Common myeloid progenitor, CD34-positive (primary cell): ENCODE measurements at places on chromosomes 6 and 20.

DNA sequence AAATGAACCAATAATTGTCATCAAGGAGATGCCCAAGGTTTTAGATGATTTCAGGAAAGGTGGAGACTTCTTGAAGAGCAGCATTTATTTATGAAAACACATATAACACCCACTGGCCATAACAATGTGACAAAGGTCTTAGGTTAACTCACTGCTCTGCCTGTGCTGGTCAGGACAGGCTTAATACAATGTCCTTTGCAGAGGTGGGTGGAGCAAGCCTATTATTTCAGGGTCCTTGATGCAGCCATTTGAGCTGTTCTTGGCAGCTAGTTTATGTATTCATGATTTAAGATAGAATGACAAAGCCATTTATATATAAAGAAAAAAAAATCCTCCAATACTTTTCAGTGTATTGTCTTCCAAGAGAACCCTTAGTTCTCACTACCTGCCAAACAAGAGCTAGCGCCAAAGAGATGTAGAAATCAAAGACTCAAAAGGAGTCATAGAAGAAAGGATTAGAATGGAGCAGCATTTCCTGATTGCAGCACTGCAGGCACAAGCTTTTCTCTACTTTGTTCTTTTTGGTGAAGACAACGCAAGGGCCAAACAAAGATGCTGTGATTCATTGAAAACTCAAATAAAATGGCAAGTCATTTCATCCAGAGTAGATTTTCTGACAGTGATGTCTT, 124.3 kb upstream of the TSHZ2 start:
- no peak for DNase-seq

DNA sequence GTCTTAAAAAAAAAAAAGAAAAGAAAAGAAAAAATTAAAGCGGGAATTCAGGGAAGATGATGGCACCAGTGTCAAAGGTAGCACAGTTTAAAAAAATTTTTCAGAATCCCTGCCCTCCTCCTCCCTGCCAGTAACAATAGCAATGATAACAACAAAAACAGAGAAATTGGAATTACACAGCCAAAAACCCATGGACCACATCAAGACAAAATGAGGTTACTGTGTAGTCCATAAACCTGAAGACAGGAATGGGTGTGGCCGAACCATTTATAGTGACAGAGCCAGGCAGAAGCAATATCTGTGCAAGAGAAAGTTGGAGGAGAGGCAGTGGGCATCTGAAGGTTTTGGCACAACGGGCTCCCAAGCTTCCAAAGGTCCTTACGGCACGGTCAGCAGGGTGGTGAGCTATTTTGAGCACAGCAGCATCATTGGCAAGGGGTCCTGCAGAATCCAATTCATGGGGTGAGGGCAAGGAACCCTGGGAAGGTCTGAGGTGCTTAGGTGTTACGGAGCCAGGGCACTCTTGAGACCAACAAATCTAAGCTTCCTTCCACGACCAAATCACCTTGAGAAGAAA, 202.3 kb downstream of the GMPR start:
- DNase-seq, result no peak

GRCh38 chr6:42136508-42137193, 5.8 kb downstream of the C6orf132 start:
- DNase-seq, result peak; percentile 93

GRCh38 chr6:40755749-40756452, 168.7 kb upstream of the LRFN2 start:
- no peak for DNase-seq

DNA sequence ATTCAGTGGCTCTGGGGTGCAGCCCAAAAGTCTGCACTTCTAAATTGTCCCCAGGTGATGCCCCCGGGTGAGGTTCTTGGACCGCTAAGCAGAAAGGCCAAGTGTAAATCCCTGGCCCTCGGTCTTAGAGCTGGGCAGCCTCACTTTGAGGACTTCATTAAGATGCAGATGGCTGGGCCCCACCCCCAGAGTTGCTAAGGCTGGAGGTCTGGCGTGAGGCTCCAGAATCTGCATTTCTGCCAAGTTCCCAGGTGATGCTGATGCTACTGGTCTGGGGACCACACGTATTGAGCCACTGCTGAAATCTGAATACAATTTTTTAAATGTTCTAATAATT, 735 bp upstream of the SLC23A2 start:
- no peak for DNase-seq

- no peak for DNase-seq
Measured at GRCh38 chr6:113388996-113389395, 468.1 kb upstream of the MARCKS start.

- DNase-seq, result no peak
Measured at GRCh38 chr6:25248123-25248522, 31.1 kb upstream of the CARMIL1 start.

GRCh38 chr20:11143481-11143880, 469.7 kb upstream of the JAG1 start:
- no peak for DNase-seq

DNA sequence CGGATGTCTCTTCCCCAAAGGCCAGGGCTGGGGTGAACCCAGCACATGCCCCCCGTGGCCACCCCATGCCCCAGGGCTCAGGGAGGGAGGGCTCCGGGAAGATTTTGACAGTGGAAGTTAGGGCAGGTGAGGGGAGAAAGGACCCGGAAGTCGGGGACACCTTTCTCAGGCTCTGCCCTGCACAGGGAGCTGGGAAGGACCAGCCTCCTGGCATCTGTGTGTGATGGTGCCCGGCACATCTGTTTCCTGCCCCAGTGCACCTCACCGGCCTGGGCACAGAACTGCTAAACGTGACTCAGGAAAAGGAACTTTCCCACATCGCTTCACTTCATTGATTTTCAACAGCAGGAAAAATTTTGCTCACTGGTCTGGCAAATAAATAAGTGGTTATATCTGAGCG, 141.1 kb upstream of the AFDN start:
- DNase-seq, result peak; percentile 42

DNA sequence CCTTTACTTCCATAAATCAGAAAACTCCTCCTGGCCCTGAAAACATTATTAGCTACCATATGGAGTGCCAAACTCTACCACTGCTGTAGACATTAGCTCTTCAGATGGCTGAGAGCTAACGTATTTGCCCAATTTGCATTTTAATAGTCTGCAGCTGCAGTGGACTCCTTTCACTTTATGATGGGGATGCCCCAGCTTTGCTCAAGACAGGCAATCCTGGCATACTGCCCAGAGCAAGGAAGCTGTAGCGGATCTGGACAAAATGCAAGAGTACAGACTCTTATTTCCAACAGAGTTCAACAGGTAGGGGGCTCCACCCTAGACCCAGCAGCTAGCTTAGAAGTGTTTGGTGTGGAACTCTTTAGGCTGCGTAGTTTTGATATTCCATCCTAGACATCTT, 246.7 kb downstream of the FOXC1 start:
- DNase-seq, result peak; percentile 91

DNA sequence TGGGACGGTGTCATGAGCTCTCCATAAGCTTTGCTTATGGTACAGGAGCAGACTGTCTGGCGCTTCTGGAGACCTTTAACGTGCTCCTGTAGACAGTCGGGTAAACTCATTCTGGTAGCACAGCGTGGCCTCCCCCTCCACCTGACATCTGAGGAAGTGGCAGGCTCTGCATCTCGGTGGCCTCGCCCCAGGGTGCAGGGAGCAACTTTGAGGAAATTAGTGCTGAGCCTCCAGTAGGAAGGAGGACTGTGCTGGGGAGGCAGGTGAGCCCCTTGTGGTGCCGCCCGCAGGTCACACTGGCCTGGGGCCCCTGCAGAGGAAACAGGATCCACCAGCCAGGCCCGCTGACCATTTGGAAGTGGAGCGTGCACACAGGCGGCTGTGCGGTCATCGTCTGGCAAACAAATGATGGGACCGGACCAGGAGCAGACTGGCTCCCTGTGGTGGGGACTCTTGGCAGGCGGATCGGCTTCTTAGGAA, 57.9 kb downstream of the SYNJ2 start:
- no peak for DNase-seq

DNA sequence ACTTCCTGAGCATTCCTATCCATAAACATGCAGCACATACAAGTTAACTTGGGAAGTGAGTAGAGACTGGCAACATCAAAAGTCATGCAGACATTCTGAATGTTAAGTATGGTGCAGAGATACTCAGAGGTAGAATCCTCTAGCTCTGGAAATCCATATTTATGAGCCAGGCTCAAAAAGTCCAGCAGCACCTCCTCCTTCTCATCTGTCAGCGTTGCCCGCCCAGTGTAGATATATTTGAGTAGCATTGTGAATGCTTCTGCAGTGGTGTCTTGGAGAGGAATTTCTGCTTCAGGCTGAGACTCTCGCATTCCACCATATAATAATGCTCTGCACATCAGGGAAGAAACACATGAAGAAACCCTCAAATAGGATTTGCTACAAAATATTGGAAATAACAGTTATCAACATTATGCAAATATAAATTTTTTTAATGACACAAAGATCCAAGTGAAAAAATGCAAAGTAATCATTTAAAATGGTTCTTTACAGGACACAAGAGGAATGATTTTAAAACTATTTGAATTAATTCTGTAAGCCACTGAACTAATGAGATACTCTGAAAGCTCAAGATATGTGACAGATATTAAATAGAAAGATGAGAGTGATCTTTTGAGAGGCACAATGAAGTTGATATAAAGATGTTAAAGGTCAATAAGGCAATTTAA, 45.6 kb downstream of the BTBD9 start:
- DNase-seq, result no peak

DNA sequence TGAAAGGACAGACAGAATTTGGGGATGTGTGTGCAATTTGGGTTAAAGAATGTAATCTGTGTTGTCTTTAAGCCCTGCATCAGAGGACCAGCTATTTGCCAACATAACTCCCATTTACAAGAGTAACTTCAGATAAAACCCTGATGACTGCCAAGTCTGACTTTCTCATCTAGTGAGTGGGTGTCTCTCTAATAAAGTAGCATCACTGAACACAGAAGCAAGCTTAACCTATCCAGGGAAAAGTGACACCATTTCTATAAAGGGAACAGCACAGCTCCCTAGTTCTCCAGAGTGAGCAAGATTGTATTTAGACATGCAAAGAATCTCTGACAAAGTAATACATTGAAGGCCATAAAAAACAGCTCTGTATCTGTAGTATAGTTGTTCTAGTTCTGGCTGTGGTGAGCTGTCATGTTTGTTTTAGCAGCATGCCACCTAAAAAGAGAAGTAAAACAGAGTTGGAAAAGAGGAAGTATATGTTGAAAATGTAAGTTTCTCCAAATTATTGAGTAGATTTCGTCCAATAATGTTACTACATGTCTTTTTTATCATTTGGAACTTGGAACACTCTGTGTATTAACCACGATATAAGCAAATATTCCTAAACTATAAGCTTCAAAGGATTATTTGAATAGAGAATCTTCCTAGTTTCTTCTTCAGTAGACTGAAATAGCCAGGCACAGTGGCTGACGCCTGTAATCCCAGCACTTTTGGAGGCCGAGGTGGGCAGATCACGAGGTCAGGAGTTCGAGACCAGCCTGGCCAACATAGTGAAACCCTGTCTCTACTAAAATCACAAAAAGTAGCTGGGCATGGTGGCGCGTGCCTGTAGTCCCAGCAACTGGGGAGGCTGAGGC, 8.8 kb upstream of the PIM1 start:
- peak; percentile 90 for DNase-seq

- DNase-seq, result no peak
Measured at GRCh38 chr6:93792746-93793145, 373.4 kb upstream of the EPHA7 start.

DNA sequence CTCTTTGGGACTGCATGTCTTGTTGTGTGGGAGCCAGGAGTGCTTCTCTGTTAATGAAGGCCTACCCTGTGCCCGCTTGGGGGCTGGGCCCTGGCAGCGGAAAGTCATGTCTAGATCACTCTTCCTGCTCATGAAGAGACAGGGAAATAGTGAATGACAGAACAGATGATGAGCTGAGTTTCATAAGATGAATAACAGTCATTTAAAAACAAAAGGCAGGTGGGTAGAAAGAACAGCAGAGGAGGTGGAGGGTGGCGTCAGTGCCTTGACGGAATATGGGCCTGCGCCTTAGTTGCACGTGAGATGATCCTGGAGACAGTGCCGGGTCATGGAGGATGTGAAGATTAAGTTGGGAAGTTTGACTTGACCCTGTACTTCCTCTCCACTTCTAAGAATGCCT, 85.5 kb downstream of the ARID1B start:
- DNase-seq, result no peak

DNA sequence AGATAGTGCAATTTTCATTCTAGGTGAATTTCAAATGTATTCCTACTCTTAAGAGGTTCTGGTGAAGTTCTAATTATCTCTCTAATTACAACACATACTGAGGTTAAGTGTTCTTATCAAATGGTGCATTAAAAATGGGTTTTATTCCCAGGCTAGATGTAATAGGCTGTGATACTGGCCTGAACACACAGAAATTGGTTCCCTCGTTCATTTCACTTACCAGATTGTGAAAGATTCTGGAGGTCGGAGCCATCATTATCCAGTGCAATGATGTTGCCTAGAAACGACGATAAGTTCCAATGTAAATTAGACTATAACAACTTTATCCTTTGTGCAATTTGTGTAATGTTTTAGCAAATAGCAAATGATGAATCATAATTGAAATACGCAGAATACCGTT, 172.6 kb upstream of the SOX4 start:
- DNase-seq, result no peak

DNA sequence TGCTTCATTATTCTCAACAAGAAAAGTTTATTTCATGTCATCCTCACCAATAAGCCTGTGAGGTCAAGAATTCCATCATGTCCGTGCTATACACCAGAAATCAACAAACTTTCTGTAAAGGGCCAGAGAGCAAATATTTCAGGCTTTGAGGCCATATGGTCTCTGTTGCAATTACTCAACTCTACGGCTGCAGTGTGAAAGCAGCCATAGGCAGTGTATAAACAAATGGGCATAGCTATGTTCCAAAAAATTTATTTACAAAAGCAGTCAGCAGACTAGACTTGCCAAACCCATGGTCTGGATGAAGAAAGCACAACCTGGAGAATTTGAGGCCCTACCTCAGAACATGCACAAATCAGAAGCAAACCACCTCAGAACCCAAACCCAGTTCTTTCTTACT, 118.5 kb downstream of the PCSK2 start:
- no peak for DNase-seq

- DNase-seq, result no peak
Measured at GRCh38 chr6:45423824-45424450, 46.2 kb upstream of the SUPT3H start.

- DNase-seq, result no peak
Measured at GRCh38 chr20:8094850-8095249, 37.2 kb upstream of the PLCB1 start.

DNA sequence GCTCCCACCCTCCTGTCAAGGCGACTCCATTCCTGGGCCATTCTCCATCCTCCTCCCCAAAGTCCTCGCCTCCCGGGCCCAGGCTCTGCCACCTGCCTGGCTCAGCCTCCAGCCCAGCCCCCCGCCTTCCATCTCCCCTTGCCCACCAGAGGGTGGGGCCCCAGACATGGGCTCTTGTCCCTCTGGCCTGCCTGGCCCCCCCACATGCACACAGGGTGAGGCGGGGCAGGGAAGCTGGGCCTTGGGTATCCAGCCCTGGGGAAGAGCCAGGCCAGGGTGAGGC, 95.2 kb downstream of the YTHDF1 start:
- DNase-seq, result no peak

DNA sequence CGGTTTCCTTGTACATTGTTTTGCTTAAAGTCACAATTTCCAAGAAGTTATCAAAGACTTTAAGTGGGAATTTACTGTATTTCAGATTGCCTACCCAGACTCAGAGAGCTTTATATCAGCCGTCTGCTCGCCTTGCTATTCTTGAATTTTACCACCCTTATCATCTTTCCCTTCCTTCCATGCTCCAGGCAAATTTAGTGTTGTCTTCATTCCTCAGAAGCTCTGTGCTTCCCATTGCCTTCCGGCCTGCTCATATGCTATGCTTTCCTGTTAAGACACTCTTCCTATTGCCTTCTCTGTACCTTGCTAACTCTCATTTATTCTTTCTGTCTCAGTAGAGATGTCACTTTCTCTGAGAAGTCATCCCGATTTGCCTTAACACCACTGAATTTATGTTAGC, 52.1 kb downstream of the CD2AP start:
- no peak for DNase-seq

- no peak for DNase-seq
Measured at GRCh38 chr6:45895569-45895968, 120.1 kb downstream of the CLIC5 start.
